ENCODE measurements at places on chromosomes 7 and 10.

DNA sequence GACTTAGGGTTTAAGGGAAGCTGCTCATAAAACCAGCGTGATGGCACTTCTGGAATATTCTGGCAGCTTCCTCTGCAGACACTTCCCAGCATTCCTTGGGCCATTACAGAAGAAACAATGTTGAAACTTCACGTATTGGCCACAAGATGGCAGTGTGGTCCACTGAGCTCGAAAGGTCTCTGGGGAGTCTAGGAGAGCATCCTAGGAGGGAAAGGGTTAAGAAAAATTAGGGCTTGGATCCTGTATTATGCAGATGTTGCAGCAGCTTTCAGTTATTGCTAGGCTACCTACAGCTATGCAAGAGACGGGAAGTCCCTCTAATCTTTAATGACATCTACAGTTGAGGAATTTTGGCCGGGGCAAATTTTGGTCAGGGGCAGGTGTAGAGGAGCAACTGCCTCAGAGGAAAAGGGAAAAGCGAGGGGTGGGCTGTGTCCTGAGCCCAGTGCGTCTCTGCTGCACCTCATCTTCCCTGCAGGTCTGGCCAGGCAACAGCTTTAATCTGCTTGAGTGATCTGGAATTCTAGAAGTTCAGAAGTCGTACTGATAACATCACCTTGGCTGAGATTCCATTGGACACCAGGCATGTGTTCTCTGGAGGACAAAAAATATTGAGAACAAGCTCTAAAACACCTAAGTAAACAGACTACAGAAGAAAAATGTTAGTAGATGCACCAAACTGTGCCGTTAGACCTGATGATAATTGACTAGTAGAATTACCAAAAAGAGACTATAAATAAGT lies 220.8 kb upstream of the PRSS58 start:
- peak; percentile 42 for DNase-seq

DNA sequence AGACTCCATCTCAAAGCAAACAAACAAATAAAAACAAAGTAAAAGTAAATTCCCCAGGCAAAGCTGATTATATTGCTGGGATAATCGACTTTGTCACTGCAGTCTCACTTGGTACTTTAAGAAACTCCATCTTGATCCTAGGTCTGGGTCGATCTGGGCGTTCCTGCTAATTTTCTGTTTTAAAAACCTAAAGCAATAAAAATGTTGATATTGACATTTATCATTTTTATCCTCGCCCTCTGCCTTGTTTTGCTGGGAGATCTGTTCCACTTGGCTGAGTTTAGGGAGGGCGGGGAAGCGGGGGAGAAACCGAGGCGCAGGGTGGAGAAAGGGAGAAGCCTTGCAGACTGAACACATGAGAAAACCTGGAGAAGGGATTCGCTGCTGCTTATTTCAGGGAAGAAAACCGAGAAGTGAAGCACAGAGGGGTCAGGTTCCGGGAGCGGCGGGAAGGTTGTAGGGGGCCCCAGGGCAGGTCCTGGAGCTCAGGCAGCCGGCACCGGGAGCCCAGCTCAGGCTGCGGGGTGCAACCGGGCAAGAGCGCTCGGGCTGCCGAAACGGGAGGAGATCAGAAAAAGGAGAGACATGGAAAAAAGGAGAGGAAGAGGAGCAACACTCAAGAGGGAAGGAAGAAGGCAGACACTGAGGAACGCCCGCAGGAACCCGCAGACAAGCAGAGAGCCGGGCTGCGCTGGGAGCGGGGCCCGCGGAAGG lies 27.3 kb upstream of the KMT2C start:
- peak; percentile 56 for DNase-seq

GRCh38 chr7:146116521-146117222 lies at the start of gene CNTNAP2:
Gene CNTNAP2, plus strand, starts transcription at chr7:146116801. Its CDS starts 76 bp downstream, at chr7:146116877.
- DNase-seq: peak; percentile 55

DNA sequence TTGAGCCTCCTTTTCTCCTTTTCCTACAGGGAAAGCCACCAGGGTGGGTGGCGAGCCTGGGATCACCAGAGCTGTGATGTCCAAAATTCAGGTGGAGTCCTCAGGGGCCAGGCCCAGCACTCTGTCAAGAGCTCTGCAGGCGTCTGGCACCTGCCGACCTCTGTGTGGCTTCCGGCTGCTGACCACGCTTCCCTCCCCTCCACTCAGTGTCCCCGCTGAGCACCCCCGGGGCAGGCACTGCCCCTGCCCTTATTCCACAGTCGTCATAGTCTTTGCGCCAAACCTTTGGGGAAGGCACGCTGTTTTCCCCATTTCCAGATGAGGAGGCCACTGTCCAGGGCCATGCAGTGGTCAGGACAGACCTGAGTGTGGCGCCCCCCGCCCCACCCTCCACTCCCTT lies 7.5 kb downstream of the MTG1 start:
- DNase-seq: no peak

DNA sequence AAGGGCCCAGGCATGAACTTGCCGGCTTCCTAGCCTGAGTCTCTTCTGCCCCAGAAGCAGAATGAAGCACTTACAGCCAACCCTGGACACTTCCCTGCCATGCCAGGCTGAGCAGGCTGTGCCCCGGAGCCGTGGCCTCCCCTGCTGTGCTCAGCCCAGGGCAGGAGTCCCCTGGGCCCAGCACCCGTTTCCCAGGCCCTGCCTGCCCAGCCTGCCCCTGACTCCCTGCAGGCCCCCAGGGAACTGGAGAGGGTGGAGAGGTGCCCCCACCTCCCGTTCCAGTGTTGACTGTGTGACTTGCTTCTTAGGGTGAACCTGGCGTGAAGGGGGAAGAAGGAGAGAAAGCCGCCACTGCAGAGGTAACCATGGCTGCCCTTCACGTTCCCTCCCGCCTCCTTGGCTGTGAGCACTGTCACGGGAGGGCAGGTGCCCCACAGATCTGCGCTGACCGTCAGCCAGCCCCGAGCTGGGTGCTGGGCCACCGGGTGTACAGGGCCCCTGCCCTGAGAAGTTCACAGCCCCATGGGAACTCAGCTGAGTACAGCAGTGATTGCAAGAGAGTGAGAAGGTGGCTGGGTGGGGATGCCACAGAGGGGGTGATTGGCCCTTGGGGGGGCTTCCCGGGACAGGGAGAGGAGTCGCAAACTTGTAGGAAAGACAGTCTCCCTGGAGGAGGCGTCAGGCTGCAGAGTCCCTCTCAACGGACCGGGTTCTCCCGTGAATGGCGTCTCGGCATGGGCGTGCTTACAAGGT lies 75.9 kb downstream of the MYL10 start:
- no peak for DNase-seq

- no peak for DNase-seq
These were observed 88.6 kb downstream of the VWDE start for GRCh38 chr7:12315049-12315448.

DNA sequence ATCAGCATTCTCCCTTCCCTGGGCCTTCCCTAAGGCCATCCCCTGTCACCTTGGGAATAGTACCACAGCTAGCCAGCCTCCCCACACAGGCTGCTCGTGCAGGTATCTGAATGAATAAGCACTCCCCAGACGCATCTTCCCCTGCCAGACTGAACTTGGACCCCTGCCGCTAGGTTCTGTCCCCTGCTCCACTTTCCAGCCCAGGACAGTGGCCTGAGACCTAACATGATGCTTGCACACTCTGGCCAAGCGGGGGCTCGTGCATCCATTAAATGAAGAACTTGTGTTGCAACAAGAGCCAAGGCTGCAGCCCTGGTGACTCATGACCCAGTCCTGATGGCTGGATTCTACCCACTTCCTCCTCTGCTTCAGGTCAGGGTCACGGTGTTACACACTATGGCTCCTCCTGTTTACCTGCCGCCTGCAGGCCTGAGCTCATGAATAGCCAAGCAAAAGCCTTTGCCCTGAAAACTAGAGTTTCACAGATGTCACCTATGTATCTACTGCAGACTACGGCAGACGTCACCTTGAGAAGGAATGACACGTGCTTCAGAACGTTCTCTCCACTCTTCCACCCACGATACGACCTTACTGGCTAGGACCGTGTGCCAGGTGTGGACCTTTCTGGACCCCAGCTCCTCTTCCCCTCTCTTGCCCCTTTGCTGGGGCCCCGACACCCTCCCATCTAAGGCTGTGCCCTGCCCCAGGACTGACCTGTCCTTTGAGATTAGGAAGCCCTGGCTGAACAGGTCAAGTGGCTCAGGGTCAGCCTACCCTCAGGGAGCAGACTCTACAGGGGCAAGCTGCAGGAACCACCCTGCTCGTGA lies 6.5 kb downstream of the ASB13 start:
- no peak for DNase-seq

- DNase-seq: no peak
These were observed 162.4 kb downstream of the SEMA3E start for GRCh38 chr7:83486536-83486935.

DNA sequence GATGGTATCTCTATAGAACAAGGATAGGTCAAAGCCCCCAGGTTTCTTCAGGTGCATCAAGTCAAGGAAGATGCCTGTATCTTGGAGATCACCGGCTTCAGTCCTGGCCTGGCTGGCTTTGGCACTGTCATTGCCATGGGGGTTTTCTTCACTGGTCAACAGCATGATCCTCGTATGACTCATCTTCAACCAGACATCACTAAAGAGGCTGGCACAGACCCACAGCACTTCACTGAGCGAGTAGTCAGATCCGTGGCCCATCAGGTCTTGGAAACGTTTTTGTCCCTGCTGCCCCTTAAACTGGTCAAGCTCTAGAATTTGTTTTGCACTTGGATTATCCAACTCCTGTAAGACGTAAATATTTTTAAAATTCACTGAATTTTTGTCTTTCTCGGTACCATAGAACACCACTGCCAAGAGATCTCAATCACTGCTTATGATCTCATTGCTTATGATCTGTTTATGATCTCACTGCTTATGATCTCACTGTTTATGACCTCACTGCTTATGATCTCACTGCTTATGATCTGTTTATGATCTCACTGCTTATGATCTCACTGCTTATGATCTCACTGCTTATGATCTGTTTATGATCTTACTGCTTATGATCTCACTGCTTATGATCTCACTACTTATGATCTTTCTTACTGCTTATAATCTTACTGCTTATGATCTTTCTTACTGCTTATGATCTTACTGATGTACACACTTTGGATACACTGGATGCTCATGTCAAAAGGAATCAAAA lies 135.2 kb downstream of the CYP26A1 start:
- DNase-seq: no peak

Data from iPS-NIHi11 (cell line).